ENCODE measurements at places on chromosomes 2 and 18.

- no peak for DNase-seq
Measured at GRCh38 chr2:96558485-96558884, 21.9 kb downstream of the ARID5A start.

GRCh38 chr18:10533111-10533510, 7.3 kb downstream of the NAPG start:
- no peak for DNase-seq

DNA sequence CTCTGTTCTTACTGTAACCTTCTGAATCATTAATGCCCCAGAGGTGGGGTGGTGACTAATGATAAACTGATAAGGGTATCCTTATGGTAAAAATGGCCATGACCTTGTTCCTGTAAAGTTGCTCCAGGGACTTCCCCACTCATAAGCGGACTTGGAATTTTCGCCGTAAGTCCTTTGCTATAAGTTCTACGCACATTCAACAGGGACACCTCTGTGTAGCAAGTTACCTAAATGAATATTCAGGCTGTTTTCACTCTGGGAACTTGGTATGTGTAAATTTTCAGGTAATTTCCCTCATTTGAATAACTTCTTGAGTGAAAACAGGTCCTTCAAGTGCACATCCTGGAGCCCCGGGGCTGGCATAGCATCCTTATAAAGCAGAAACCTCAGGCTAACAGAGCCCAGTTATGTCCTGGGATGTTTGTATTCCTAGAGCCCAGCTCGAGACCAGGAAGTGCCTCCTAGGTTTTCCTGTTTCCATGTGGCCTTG, 9.4 kb upstream of the AGFG1 start:
- DNase-seq: no peak

- no peak for DNase-seq
Measured at GRCh38 chr2:96320728-96321622, 4.1 kb upstream of the ITPRIPL1 start.

GRCh38 chr18:5998907-5999306, 103.6 kb upstream of the TMEM200C start:
- no peak for DNase-seq

- no peak for DNase-seq
Measured at GRCh38 chr2:53202063-53202462, 565.5 kb upstream of the CHAC2 start.

GRCh38 chr18:55523001-55523400, 65.0 kb downstream of the TCF4 start:
- no peak for DNase-seq

DNA sequence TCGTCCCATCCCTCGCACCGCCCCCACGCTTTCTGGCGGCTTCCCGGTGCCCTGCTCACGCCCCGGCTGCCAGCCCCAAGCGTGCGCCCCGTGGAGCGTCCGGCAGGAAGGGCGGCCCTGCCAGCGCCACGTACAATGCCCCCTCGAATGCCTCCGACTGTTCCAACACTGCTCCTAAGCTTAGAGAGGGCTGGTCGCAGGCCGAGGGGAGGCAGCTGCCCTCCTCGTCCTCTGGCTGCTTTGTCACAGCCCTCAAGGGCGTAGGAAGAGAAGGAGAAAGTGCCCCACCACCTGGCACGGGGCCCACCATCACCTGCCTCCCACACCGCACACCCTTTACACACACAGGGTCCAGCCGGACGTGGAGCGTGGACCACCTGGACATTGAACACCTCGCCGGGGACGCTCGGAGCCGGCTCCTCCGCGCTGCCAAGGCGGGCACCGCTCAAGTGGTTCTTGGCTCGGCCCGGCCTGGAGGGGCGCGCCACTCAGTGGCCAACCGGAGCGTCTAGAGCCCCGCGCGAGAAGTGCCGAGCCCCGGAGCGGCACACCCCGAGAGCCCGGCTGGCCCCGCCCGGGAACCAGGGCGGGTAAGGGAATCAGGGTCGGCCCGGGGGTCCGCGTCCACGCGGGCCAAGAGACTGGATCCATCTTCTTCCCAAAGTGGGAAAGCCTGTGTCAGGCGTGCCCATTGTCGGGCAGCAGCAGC, 830 bp downstream of the DNER start:
- DNase-seq: no peak

- DNase-seq: no peak
Measured at GRCh38 chr18:54222922-54223567, 1.4 kb downstream of the MBD2 start.
